Camera-type eye (tissue), 1 donor: ENCODE measurements at places on chromosomes 4 and X. TPM values are rescaled to one million over a fixed set of nuclear protein-coding genes. Genes with fewer than 3 reads are reported as not detected.

Gene NXF3
- not detected for total RNA-seq

Gene TCEAL7
- total RNA-seq: 71.6 TPM

Gene SCLT1
- total RNA-seq: 41.4 TPM

Gene KLB
- total RNA-seq: 0.11 TPM

Gene FDCSP
- total RNA-seq: not detected

Gene NIPAL1
- total RNA-seq: 35.3 TPM

Gene RNF212
- 1.6 TPM for total RNA-seq

Gene ZNF732
- 5.1 TPM for total RNA-seq

Gene SLITRK2
- 14.2 TPM for total RNA-seq

Gene ACE2
- 1.7 TPM for total RNA-seq

Gene PCDH11X
- total RNA-seq: 23.6 TPM

Gene SFRP2
- 103 TPM for total RNA-seq

Gene SLIT2
- 46.3 TPM for total RNA-seq

Gene BGN
- total RNA-seq: 106 TPM

Gene PPARGC1A
- 40.5 TPM for total RNA-seq

Gene GPR101
- not detected for total RNA-seq

Gene RBM47
- 18.8 TPM for total RNA-seq

Gene TKTL2
- 0.33 TPM for total RNA-seq

Gene DOK7
- total RNA-seq: 3.5 TPM

Gene C4orf54
- total RNA-seq: 10.6 TPM

Gene MAGED4
- 77.3 TPM for total RNA-seq

Gene RBMXL3
- not detected for total RNA-seq

Gene EMCN
- 29.1 TPM for total RNA-seq

Gene CYTL1
- total RNA-seq: 12.9 TPM
